ENCODE measurements at places on chromosomes 7 and 10. TPM values are rescaled to one million over a fixed set of nuclear protein-coding genes. Genes with fewer than 3 reads are reported as not detected.
A peak's percentile ranks its signal among the peaks of the same experiment; 100 is the strongest.

- H3K4me3 ChIP-seq = no peak overlapping the region
- H3K27me3 ChIP-seq = peaks cover 1% of the 10 kb centered on the region
- peaks cover 6% of the 10 kb centered on the region for H3K36me3 ChIP-seq
- H3K4me1 ChIP-seq = peaks cover 11% of the 10 kb centered on the region
- DNase-seq = no peak
- H3K27ac ChIP-seq = no peak overlapping the region
Observed at GRCh38 chr10:14949291-14949690, 4.6 kb downstream of the DCLRE1C start.

DNA sequence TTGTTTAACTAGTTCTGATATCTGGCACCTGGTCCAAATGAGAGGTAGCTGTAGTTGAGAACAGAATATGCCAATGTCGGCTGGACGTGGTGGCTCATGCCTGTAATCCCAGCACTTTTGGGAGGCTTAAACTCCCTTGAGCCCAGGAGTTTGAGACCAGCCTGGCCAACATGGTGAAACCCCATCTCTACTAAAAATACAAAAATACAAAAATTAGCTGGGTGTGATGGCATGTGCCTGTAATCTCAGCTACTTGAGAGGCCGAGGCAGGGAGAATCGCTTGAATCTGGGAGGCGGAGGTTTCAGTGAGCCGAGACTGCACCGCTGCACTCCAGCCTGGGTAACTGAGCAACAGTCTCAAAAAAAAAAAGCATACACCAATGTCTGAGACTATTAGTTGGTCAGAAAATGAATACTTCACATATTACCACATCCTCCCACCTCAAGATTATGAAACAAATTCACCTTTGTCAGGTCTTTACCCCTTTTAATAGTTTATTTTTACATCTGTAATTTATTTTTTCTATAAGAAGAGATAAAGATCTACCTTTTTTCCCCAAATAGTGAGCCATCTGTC lies 38.8 kb downstream of the EPC1 start:
- no peak overlapping the region for H3K27ac ChIP-seq
- peaks cover 6% of the 10 kb centered on the region for H3K36me3 ChIP-seq
- H3K27me3 ChIP-seq = no peaks in the 10 kb centered on the region
- DNase-seq = no peak

GRCh38 chr10:28263136-28263857 lies 39.6 kb downstream of the MPP7 start:
- DNase-seq = no peak
- no peaks in the 10 kb centered on the region for H3K4me1 ChIP-seq
- no peaks in the 10 kb centered on the region for H3K36me3 ChIP-seq
- H3K27me3 ChIP-seq = peaks cover 2% of the 10 kb centered on the region
- no peak overlapping the region for H3K4me3 ChIP-seq

DNA sequence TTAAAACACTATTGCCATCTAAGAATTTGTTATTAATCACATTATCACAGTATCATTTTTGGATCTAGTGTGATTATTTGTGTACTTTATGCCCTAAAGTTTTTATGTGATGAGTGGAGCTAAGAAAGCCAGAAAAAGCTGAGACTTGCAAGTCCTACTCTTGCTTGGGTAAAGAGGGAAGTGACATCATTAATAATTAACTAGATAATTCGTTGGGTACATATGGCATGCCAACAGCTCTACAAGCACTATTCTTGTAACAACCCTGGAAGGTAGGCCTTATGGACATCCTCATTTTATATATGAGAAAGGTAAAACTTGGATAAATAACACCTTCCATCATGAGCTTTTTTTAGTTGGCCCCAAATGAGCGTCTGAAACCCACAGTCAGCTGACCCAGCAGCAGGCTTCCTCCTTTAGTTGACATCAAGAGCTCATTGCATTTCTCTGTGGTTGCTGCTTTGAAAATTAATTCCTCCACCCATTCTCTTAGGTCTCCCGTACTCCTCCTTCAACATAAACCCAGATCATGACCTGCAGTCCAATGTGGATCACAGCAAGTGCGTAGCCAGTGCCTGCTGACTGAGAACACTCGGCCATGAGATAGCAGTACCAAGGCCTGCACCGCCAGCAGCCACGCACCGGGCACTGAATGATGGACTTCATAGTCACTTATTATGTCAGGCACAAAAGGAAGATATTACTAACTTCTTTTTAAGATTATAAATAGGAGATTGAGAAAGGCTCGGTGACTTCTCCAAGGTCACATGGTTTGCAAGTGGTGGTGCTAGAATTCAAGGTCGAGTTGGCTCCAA lies 292.0 kb upstream of the AOAH start:
- DNase-seq = no peak
- H3K4me3 ChIP-seq = no peak overlapping the region
- no peak overlapping the region for H3K27ac ChIP-seq
- H3K27me3 ChIP-seq = peaks cover 5% of the 10 kb centered on the region

GRCh38 chr7:128741491-128741890 lies 2.3 kb downstream of the CALU start:
- H3K27ac ChIP-seq = no peak overlapping the region
- peaks cover 43% of the 10 kb centered on the region for H3K4me1 ChIP-seq
- H3K4me3 ChIP-seq = peak overlapping the region; percentile 58
- no peaks in the 10 kb centered on the region for H3K36me3 ChIP-seq
- peaks cover 6% of the 10 kb centered on the region for H3K27me3 ChIP-seq
- DNase-seq = no peak

DNA sequence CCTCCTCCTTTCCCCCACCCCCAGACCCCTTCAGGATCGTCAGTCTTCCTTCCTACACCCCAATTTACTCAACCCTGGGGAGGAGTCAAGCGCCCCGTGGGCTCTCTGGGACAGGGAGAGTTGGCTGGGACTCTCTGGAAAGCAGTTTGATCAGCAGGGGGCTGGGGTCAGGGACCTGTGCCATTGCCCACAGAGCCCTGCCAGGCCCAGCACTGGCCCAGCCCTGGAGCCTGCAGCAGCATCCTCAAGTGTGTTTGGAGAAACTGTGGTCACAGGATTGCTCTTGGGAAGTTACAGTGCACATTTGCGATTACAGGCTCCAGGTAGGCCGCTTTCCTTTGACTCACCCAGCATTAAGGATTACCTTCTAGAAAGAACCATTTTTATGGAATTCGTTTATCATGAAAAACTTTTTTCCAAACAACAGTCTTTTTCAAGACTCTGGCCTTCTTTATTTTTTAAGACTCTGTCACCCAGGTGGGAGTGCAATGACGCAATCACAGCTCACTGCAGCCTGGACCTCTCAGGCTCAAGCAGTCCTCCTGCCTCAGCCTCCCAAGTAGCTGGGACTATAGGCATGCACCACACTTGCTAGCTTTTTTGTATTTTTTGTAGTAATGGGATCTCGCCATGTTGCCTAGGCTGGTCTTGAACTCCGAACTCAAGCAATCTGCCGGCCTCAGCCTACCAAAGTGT lies 50.7 kb downstream of the CHST3 start:
- H3K4me1 ChIP-seq = peaks cover 5% of the 10 kb centered on the region
- no peaks in the 10 kb centered on the region for H3K36me3 ChIP-seq
- no peak for DNase-seq
- no peak overlapping the region for H3K4me3 ChIP-seq

DNA sequence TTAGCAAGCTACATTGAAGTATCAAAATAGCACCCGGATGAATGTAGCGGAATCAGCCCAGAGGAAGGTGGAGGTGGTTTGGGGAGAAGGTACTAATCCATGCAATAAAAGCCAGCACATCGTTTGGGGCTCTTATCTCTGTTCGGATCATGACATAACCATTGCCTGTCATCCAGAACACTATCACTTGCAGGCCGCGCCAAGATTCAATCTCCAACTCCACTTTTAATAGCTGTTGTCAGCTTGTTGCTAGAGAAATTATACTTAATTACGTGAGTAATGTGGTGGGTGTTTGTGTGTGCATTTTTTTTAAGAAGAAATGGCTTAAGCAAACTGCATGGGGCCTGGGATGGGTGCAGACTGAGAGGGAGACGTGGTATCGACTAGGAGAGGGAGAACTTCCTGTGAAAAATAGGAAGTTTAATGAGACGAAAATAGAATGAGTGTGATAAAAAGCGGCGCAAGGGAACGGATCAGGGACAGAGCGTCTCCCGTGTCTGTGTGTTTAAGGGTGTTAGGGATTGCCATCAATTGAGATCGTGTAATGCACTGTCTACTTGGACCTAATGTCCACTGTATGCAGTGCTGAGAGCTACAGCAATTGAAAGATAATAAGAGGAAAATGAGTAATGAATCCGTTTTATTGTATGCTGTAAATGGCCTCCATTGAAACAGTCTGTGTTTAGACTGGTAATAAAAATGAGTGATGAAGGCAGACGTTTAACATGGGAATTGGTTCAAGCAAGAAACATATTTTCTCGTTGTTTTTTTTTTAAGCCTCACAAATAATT lies 27.6 kb upstream of the SFMBT2 start:
- no peaks in the 10 kb centered on the region for H3K36me3 ChIP-seq
- H3K4me3 ChIP-seq = no peak overlapping the region

DNA sequence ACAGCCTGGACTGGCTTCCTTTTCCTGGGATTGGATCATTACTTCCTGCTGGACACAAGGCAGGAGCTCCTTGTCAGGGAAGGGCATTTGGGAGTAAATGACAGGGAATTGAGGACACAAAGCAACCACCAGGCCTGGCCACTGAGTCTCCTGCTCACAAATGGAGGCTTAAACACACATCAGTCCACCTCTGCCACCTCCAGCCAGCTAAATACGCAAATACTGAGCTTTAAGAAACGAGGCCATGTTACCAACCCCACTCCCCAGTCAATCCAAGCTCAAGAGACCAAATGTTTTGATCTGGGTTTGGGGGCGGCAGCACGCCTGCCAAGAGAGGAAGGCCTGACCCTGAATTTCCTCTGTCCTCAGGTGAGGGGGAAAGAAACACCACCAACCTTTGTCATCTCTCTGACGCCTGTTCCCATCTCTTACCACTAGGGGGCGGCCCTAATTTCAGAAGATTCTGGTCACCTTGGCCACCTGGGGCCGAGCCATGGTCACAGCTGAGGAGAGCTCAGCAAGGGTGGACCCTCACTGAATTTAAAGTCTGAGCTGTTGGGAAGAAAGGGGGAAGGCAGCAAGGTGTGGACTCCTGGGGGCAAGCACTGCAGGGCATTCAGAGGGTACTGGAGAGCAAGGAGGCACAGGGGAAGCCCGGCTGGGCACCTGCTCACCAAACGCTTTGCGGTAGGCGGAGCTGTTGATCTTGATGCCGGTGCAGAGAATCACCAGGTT lies 16.5 kb downstream of the AIFM2 start:
- H3K4me1 ChIP-seq = peaks cover 7% of the 10 kb centered on the region
- H3K4me3 ChIP-seq = no peak overlapping the region
- H3K27me3 ChIP-seq = peaks cover 13% of the 10 kb centered on the region
- H3K27ac ChIP-seq = peak overlapping the region; percentile 96

DNA sequence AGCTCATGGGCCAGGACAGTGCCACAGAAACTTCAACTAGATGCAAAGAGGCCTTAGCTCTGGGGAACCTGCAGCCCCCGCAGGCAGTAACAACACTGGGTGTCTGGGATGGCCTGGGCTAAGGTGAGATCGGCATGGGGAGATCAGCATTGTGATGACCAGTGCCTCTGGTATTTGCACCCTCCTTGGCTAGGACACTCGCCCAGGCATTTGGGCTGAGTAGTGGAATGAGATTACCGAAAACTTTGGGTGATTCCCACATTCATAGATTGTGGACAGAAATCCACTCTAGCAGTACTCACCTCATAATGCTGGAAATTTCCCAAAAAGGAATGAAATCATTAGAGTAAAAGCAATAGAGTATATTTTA lies 70.6 kb upstream of the ZMIZ2 start:
- H3K27me3 ChIP-seq = no peaks in the 10 kb centered on the region
- H3K4me3 ChIP-seq = no peak overlapping the region
- H3K27ac ChIP-seq = no peak overlapping the region
- H3K36me3 ChIP-seq = peaks cover 21% of the 10 kb centered on the region

GRCh38 chr10:50794490-50794889 lies 54.8 kb downstream of the ASAH2B start:
- no peak for DNase-seq
- H3K27me3 ChIP-seq = peaks cover 1% of the 10 kb centered on the region
- no peaks in the 10 kb centered on the region for H3K4me1 ChIP-seq
- no peak overlapping the region for H3K4me3 ChIP-seq
- no peaks in the 10 kb centered on the region for H3K36me3 ChIP-seq

Gene ARHGEF5
- total RNA-seq = 11.9 TPM

Gene TDRD1
- total RNA-seq = 0.18 TPM

Gene SPDYE2B
- not detected for total RNA-seq

Measured in endothelial cell (in vitro differentiated cells).